ENCODE measurements at places on chromosomes 5 and 9.

DNA sequence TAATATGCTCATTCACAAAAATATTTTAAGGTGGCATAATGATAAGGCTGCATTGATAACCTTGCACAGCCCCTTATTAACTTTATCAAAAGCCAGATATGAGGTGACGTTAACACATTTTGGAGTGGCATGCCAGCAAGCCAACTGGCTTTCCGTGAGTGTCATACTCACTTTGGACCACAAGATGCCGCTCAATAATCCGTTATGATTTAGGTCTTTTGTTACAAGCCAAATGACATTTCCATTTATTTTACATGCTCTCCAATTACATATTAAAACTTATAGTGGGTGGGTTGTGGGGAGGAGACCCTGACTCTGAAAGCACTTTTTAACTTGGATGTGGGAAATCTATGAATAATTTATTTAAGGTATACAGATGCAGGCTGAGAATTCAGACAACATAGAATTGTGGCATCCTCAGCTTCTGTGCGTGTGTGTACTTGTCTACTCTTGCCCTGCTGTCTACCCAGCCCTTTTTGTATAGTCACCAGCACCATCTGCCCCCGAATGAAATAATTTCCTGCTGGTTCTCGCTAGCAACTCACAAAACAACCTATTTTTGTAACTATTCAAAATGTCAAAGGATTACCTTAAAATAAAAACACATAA is 305.1 kb downstream of the PSAT1 start:
- DNase-seq, result no peak

DNA sequence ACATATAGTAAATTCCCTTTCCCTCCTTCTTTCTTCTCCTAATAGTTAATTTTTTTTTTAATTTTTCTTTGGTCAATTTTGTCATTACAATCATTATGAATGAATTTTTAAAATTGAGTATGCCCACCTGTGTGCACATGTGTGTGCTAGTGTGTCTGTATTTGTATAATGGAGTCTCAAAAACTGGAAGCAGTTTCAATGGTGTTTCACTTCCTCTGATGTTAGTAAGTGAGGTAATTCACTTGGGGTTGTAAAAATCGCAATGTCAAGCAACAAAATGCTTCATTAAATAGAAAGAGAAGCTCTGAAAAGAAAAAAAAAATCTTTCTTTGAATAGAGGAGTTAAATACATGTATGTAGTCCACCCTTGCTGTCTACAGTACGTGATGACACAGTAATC is 1467.6 kb upstream of the NUDT12 start:
- DNase-seq, result no peak

- no peak for DNase-seq
Observed at GRCh38 chr5:27590503-27590902, 552.1 kb upstream of the CDH9 start.

GRCh38 chr9:98010445-98010844 is 27.3 kb downstream of the ANP32B start:
- DNase-seq, result no peak

GRCh38 chr9:108967916-108968315 is 33.7 kb downstream of the ABITRAM start:
- no peak for DNase-seq

GRCh38 chr5:163453705-163454104 is 6.2 kb downstream of the NUDCD2 start:
- no peak for DNase-seq

DNA sequence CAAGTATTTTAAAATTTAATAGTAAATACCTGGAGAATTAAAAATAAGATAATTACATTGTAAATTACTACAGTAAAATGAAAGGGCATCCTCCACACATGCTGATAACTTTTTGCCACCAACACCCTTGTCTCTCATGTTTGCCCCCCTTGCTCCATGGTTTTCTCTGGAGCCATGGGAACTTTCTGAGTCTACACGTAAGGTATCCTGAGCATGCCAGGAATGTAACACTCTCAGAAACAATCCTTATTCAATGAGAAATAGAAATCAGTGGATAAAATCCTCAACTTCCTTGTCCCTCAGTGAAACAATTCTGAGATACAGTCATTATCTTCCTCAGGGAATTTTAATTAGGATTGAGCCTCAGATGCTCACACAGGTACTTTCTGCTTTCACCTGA is 108.9 kb downstream of the IZUMO3 start:
- no peak for DNase-seq

DNA sequence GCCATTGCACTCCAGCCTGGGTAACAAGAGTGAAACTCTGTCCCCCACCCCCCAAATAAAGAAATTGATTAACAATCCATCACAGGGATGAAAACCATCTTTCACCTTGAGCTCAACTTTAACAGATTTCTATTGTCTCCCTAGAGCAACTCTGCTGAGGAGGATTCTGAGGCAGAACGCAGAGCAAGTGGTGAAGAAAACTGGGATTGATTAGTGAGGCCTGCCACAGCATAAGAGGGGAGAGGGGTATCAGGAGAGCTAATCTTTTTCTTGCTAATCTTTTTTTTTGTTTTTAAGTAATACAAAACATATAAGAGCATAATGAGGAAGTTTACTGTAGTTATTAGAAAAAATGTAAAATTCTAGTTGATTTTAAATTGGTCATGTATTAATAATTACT is 8.9 kb downstream of the TXNDC8 start:
- DNase-seq, result no peak

DNA sequence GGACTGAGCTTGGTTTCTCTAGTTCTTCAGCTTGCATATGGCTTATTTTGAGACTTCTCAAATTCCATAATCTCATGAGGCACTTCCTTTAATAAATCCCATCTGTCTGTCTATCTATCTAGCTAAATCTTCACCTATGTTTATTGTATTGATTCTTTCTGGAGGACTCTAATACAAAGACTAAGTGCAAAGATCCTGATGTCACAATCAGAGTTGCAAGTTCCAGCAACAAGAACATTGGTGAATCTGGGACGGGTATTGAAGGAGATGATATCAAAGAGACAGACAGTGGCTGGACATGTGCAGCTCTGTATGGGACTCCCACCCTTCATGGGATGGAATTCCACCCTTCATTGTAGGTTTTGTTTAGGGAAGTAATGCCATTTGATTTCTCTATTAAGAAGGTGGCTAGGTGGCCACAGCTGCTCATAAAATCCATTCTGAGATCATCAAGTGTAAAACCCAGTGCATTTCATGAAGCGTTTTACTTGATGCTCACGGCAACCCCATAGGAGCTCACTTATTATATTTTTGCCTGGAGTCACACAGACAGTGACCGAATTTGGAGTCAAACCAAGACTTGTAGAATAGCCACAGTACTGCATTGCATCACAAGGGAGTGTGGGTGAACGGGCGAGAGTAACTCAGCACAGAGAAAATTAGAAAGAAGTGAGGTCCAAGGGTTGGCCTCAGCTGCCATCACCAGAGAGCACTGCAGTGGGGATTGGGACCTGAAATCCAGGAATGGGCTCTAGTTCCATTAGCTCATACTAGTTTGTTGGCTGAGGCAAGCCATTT is 24.9 kb downstream of the TAS2R1 start:
- DNase-seq, result no peak

DNA sequence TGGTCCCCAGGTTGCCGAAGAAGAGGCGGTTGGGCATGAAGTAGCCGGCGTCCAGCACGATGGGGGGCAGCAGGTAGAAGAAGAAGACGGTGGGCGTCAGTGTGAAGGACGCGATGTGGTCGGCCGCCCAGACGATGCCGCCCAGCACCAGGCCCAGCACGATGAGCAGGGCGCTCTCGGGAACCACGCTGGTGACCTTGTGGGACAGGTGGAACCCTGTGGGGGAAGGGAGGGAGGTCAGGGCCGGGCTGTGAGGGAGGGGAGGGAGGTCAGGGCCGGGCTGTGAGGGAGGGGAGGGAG is 32.4 kb downstream of the SLC9A3 start:
- no peak for DNase-seq
